ENCODE measurements at places on chromosomes 3 and 15.

- DNase-seq = no peak
These were observed 52.5 kb downstream of the PHC3 start for GRCh38 chr3:170128977-170129431.

DNA sequence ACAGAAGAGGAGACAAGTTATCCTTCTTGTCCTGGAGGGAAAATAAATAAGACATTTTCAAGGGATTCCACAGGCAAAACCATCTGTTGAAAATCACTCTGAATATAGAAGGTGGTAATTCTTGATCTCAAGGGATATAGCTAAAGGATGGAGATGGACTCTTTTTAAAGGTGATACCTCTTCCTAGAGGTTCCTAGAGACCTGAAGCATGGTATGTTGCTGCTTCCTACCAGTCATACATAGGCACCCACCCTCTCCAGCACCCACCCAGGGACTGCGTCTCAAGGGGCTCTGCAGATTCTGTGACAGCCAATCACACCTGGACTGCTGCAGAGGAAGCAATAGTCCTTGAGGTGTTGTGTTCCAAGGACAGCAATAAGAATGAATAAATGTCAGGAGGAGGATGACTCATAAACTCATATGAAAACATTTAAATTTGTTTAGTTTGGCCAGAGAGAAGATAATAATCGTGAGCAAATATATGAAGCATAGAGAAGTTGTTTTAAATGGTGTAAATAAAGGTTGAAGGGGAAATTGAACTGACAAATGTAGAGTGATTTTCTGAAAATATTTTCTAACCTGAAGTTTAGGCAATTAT lies 741.6 kb upstream of the CBLB start:
- no peak for DNase-seq

DNA sequence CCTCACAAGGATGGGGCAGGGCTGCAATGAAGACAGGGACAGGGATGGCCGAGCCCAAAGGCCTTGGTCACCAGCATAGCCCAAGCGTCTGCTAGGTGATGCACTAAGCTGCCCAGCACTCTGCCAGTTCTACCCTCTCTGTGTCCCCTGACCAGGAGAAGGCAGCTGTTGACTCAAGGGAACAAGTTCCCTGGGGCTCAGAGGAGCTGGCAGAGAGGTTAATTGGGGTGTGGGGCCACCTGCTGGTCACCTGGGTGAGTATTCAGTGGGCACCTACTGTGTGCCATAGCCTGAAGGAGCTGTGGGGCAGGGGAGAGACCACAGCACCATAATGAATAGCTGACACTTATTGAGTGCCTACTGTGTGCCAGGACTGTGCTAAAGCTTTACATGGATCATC lies 22.0 kb upstream of the DOCK3 start:
- peak; percentile 23 for DNase-seq

GRCh38 chr3:134772591-134772990 lies 22.5 kb upstream of the EPHB1 start:
- DNase-seq = no peak
